RPMI8226 (cell line): ENCODE measurements at places on chromosomes 16 and 17.
A peak's percentile ranks its signal among the peaks of the same experiment; 100 is the strongest.

DNA sequence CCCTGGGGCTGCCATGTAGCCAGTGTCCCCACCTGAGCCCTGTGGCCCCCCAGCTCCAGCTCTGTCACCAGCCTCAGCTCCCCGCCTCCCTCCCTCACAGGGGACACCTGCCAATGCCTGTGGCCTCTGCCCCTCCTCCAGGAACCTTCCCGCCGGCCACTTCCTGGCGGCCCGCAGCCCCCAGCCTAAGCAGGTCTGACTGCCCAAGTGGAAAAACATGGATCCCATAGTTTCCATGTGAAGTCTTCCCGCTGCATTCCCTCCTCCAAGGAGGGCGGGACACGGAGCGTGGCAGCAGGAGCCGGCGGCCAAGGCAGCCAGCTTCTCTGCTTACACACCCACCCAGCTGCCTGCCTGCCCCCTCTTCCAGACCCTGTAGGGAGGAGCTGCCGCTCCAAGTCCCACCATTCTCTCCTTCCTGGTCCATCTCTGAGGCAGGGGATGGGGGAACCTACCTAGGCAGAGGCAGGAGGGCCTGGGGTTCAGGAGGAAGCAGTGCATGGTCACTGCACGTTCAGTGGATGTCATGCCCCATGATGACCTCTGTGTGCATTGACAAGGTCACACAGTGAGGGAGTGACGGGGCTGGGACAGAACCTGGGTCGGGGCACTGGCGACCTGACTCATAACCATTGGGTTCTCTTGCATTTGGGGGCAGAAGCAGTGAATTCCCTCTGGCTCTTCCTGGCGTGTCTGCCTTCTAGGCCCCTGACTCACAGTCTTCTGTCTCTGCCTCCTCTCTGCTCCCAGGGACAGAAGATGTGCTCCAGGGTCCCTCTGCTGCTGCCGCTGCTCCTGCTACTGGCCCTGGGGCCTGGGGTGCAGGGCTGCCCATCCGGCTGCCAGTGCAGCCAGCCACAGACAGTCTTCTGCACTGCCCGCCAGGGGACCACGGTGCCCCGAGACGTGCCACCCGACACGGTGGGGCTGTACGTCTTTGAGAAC lies 8.7 kb downstream of the VASN start:
- DNase-seq, result no peak

DNA sequence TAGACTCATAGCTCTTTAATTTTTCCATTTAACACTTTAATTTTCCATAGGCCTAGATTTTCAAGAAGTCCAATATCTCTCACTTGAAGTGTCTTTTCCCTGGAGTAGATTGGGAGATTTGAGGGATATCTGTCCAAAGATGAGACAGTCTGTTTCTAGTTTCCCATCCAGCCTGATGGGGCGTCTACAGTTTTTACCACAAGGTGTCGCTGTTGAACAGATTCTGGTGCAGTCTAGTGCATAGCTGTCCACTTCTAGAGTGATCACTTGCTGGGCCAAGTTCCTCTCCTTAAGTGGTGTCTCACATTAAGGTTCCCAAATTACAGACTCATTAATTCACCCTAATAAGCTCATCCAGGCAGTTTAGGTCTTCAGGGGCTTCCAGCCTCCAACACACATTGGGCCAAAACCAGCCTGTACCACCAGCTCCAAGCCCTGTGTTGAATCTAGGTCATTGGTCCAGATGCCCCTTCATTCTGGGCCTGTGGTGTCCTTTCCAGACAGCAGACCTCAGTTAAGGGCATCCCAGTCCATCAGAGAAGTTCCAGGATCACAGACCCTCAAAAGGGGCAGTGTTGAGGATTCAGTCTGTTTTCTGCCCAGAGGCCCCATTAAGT lies 9.4 kb downstream of the SNX20 start:
- DNase-seq, result peak; percentile 77

GRCh38 chr16:67933805-67934204 lies 2.1 kb upstream of the CTRL start:
- DNase-seq, result peak; percentile 3

- DNase-seq, result no peak
These were observed 43.9 kb downstream of the CLEC16A start for GRCh38 chr16:10988164-10988803.

DNA sequence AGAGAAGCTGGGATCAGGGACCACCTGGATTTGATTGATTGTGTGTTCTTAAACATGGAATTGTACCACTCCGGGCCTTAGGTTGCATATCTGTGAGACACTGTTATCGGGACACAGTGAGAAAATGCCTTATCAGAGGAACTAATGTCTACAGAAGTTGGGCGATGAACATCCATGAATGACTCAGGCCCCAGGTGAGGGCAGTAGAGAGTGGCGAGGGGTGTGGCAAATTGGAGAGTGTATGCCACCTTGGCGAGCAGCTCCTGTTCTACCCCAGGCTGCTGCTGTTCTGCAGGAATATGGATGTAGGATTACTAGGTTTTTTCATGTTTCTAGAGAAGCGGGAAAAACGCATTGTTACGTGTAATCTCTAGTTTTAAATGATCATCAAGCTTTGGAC lies 38.8 kb downstream of the CLEC16A start:
- no peak for DNase-seq

DNA sequence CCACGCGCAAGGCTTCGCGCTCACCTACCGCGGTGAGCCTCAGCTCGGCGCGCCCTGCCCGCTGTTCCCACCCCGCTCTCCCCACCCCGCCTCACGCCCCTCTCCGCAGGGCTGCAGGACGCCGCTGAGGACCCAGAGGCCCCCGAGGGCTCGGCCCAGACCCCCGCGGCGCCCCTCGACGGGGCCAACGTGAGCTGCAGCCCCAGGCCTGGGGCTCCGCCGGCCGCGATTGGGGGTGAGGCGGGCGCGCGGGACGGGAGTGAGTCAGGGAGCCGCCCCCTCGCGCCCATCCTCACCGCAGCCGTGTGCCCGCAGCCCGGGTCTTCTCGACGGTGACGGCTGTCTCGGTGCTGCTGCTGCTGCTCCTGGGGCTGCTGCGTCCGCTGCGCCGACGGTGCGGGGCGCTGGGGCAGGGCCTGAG lies 1.9 kb upstream of the PAQR4 start:
- no peak for DNase-seq

DNA sequence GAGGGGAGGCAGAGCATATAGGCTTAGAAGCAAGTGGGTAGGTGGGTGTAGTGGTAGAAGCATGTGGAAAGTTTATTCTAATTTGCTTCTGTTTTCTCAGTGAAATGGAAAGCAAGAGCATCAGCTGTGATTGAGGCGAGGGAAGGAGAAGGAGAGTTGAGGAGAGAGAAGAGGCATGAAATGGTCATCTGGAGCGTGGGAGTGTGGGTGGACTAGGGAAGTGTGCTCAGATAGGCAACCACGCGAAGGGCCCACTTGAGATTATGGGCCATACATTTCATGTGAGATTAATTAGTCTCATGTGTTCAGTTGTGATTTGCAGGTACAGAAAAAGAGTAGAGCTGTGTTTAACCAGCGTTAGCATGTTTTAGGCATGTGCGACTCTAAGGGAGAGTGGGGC lies 20.8 kb upstream of the CDC6 start:
- no peak for DNase-seq

DNA sequence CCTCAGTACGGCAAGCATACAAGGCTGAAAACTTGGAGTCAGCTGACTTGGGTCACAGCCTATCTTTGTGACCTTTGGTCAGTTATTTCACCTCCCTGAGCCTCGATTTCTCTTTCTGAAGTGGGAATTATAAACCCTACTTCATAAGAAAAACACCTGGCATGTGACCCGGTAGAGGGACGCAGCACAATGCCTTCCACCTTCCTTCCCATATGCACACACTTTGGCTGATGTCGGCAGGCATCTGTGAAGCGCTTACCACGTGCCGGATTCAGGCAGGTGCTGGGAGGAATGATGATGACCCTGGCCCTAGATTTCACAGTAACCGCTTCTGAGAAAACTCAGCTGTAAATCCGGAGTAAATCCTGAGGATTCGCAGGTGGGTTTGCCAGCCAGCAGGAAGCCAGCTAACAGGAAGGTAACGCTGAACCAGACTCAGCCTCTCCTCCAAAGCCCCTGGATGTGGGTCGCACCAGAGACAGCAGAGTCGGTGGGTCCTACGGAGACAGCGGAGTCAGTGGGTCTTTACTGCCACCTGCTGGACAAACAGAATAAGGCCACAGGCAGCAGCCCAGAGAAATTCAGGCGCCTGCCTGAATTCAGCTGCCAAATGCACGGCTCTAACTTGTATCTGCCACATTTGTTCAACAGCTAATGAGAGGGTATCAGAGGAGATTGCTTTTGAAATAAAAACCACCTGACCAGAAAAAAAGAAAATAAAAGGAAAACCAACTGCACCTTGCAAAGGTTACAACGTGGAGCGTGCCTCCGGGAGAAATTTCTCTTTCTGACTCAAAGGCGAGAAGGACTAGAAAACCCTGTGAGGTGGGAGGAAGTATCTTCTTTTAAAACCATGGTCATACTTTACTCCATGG lies 16.6 kb downstream of the COPRS start:
- DNase-seq, result peak; percentile 75

GRCh38 chr16:85757341-85757822 lies 6.5 kb upstream of the C16orf74 start:
- DNase-seq, result no peak

DNA sequence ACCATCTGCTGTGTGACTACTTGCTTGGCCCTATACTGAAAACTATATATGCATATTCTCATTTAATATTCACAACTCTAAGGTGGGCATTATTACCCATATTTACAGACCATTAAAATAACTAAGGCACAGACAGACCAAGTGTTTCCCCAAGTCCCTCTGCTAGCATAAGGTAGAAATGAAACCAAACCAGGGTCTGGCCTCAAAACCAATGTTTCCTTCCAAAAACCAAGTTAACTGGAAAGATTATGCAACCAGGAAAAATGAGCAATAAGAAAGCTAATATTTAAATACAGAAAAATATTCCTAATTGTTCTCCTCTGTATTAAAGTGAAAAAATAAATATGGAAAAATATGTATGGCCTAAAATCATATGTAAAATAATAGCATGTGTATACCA lies 50.1 kb downstream of the XPO6 start:
- no peak for DNase-seq

DNA sequence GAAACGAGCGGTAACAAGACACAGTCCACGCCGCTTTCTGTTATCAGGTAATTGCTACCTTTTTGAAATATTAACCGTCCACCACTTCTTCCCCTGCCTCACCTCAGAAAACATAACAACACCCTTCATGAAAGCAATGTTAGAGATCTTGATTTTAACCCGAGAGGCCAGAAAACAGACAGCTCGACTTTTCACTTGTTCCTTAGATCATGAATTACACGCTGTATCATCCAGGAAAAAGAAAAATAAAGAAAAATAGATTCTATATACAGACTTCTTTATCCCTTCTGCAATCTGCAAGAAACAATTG lies 957.1 kb upstream of the SOX9 start:
- no peak for DNase-seq

DNA sequence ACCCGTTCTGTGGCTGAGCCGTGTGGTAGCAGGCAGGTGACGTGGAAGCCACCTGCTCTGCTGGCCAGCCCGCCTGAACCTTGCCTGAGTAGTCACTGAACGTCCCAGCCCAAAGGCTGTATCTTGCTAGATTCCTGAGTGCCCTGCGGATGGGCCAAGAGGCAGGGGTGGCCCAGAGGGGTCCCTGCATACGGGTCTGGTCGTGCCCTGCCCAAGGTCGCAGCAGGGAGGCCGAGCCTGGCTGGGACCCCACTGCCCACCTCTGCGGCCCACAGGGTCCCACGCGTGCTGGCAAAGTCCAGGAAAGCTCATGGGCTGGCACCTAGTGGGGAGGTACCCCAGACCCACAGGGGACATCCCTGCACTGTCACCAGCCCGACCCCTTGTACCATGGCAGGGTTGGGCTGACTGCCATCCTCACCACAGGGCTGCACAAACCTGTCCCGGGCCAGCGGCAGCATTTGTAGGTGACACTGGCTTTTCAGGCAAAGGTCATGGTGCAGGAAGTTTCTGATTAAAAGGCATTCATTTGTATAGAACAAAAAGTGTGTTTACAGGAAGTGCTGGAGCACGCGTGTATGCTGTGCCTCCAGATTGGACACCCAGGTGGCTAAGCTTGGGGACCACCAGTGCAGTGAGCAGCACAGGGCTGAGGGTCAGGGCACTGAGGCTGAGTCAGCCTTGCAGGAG lies 45.1 kb upstream of the ZC3H18 start:
- no peak for DNase-seq

- no peak for DNase-seq
These were observed 480.0 kb downstream of the PMP22 start for GRCh38 chr17:14784997-14785696.

DNA sequence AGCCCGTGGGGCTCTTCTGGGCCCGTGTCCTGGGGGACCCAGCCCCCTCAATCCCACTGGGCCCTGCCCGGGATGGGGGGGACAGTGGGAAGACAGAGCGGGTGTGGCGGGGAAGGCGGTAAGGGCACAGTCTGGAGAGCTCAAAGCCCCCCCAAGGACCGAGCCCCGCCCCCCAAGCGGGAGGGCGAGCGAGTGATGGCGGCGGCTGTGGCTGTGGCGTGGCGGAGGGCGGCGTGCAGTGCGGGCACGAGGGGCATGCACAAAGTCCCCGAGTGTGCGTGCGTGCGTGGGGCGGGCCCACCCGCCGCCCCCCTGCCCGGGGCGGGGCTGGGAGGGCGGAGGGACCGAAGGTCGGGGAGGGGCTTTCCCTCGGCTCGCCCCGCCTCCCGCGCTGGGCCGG lies 3.6 kb upstream of the WDR24 start:
- DNase-seq, result no peak

GRCh38 chr16:17887963-17888362 lies 417.2 kb upstream of the XYLT1 start:
- DNase-seq, result no peak

DNA sequence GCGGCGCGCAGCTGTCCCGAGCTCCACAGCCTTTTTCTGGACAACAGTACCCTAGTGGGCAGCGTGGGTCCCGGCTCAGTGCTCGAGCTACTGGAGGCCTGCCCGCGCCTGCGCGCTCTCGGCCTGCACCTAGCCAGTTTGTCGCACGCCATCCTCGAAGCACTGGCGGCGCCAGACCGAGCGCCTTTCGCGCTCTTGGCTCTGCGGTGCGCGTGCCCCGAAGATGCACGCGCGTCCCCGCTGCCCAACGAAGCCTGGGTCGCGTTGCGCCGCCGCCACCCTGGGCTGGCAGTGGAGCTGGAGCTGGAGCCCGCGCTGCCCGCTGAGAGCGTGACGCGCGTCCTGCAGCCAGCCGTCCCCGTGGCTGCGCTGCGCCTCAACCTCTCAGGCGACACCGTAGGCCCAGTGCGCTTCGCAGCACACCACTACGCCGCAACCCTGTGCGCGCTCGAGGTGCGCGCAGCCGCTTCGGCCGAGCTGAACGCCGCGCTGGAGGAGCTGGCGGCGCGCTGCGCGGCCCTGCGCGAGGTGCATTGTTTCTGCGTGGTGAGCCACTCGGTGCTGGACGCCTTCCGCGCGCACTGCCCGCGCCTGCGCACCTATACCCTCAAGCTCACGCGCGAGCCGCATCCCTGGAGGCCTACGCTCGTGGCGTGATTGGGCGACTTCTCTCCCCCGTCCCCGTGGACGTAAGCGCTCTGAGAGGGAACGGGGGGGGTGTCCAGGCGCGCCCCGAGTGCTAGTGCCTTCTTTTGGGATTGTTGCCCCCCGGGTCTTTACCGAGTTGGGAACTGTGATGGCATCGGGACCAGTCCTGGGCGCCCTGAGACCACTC lies 1.2 kb upstream of the HSF4 start:
- no peak for DNase-seq

- no peak for DNase-seq
These were observed 126.1 kb downstream of the CA10 start for GRCh38 chr17:52032454-52032853.
